ENCODE measurements at places on chromosomes 7 and 10.
A peak's percentile ranks its signal among the peaks of the same experiment; 100 is the strongest.

- no peak for DNase-seq
These were observed 196.3 kb downstream of the JCAD start for GRCh38 chr10:29862923-29863614.

GRCh38 chr7:47104206-47104549 is 477.7 kb downstream of the TNS3 start:
- peak; percentile 24 for DNase-seq

GRCh38 chr10:48449501-48450232 is 143.2 kb downstream of the MAPK8 start:
- DNase-seq: peak; percentile 10

GRCh38 chr7:4018601-4019316 is 663.3 kb upstream of the FOXK1 start:
- DNase-seq: no peak

- DNase-seq: peak; percentile 75
These were observed at the start of gene CCDC3 for GRCh38 chr10:13001041-13001886. Gene CCDC3, minus strand, starts transcription at chr10:13001713. Its CDS starts 143 bp downstream, at chr10:13001570.

All from iPS-NIHi11 (cell line).